ENCODE measurements at places on chromosomes 5 and 9.

- no peaks in the 10 kb centered on the region for H3K36me3 ChIP-seq
- no peak overlapping the region for H3K27ac ChIP-seq
- no peak overlapping the region for H3K4me3 ChIP-seq
- no peak for DNase-seq
- no peaks in the 10 kb centered on the region for H3K27me3 ChIP-seq
Observed at GRCh38 chr5:42621242-42621641, 135.4 kb upstream of the CCDC152 start.

GRCh38 chr5:54309691-54310432 is 511 bp downstream of the ARL15 start:
- peak; percentile 43 for DNase-seq
- H3K36me3 ChIP-seq: no peaks in the 10 kb centered on the region
- H3K27ac ChIP-seq: peak overlapping the region; percentile 79
- H3K27me3 ChIP-seq: no peaks in the 10 kb centered on the region
- peak overlapping the region; percentile 81 for H3K4me3 ChIP-seq

- no peak overlapping the region for H3K4me3 ChIP-seq
- H3K27ac ChIP-seq: no peak overlapping the region
- H3K36me3 ChIP-seq: no peaks in the 10 kb centered on the region
- H3K27me3 ChIP-seq: no peaks in the 10 kb centered on the region
- no peak for DNase-seq
Observed at GRCh38 chr9:132231019-132231701, 69.3 kb downstream of the NTNG2 start.

GRCh38 chr9:113349066-113349444 is 286 bp upstream of the BSPRY start:
- no peak overlapping the region for H3K27ac ChIP-seq
- H3K4me3 ChIP-seq: peak overlapping the region; percentile 46
- H3K4me1 ChIP-seq: no peaks in the 10 kb centered on the region
- no peaks in the 10 kb centered on the region for H3K27me3 ChIP-seq
- no peaks in the 10 kb centered on the region for H3K36me3 ChIP-seq
- no peak for DNase-seq

- DNase-seq: no peak
- no peaks in the 10 kb centered on the region for H3K27me3 ChIP-seq
- no peak overlapping the region for H3K4me3 ChIP-seq
- no peak overlapping the region for H3K27ac ChIP-seq
- H3K36me3 ChIP-seq: no peaks in the 10 kb centered on the region
- H3K4me1 ChIP-seq: no peaks in the 10 kb centered on the region
Observed at GRCh38 chr5:127746756-127747155, 43.6 kb downstream of the CCDC192 start.

Measured in prostate gland (tissue), 2 donors.